ENCODE measurements at places on chromosomes 12 and 14. TPM values are rescaled to one million over a fixed set of nuclear protein-coding genes. Genes with fewer than 3 reads are reported as not detected.

DNA sequence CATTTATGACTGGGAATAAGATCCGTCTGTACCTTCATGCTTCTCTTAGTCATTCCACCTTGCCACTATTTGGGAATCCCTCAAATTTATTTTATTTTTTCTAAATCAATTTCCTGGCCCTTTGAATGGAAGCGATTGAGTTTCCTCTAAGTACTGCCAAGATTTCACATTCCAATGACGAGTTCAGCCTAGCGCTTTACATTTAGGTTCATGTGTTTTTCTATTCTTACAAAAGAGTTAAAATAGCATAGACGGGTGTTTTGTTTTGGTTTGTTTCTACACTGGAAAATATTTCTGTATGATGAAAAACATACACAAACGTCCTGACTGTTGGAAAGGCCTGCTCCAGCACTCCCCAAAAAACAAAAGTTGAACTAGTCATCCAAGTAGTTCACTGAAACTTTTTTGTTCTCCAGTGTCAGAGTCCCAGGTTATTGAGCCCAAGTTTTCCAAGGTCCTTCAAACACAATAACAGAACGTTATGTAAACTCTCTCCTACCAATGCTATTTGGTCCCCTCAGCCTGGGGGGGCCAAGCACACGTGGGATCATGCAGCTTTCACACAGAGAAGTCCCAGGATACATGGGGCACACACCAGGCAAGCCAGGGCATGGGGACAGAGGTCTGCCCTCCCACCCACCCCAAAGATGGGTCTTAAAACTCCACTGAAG lies 74.8 kb upstream of the FOXN3 start:
- no peak for DNase-seq

DNA sequence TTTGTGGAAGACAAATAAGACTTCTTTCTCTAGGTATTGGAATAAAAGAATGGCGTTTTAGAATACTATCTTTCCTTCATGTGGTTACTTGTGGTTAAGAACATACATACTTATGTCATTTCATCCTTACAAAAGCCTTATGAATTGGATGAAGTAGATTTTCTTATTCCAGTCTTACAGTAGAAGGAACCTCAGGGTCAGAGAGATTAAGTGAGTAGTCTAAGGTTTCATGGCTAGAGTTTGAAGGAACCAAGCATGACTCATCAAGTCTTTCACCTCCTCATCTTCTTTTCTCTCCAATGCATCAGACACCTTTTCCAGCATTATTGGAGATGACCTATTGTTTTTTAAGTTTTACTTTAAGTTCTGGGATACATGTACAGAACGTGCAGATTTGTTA lies 92.9 kb upstream of the NEDD1 start:
- no peak for DNase-seq

DNA sequence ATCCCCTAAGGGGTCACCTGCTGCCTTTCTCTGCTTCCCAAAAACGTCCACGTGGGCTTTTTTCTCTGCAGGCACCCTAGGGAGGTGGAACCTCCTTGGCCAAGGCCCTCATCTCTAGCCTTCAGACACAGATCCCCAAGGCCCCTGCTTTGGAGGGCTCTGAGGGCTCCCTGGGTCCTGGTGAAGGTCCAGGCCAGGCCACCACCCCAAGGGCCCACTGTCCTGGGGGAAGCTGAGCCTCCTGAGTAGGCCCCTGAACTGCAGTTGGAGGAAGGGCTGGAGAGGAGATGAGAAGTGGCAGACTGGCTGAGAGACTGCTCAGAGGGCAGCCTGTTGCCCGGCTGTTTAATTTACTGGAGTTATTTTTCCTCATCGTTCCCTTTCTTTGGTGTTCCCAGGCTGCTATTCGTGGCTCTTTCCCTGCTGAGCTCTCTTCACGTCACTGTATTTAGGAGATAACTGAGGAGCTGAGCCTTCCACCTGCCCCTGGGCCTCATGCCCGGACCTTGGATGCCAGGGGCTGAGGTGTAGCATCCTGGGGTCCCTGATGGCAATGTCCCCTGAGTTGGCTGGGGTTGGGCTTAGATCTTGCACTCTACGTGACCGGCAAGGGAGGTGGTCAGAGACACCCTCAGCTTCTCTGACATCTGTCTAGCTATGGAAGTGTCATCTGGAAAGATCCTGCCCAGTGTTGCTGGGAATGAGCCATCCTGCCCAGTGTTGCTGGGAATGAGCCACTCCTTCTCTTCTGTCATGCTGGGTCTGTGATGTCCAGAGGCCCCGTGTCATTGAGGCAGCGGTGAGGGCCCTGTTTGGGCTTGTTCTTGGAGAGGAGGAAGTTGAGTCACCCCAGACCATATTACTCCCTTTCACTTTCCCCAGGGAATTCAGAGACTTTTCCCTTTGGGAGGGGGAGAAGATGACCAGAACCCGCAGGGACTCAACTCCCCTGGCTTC lies 139.8 kb downstream of the TSPAN9 start:
- DNase-seq, result no peak

GRCh38 chr12:62215506-62215905 lies 44.7 kb upstream of the USP15 start:
- no peak for DNase-seq

POLR3B gene
- 7.3 TPM for total RNA-seq

DNA sequence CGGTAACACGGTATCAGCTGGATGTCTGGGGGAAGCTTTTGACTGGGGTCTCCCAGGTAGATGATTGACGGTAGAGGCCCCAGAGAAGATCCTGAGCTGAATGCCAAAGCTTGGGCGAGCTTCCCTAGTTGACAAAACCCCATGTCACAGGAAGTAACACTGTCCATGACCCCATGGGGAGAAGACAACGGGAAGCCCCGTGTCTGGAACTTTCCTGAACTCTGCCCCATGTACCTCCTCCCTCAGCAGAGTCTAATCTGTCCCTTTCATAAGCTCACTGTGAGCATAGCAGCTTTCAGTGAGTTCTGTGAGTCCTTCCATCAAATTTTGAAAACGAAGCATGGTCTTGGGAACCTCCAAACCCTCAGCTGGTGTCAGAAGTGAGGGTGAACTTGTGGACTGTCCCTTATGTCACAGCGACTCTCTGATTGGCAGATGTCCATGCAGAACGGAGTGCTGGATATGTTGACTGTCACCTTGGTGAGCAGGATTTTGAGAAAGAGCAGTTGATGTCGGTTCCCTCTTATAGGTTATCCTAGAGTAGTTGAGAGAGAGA lies 29.7 kb upstream of the BEGAIN start:
- no peak for DNase-seq

DNA sequence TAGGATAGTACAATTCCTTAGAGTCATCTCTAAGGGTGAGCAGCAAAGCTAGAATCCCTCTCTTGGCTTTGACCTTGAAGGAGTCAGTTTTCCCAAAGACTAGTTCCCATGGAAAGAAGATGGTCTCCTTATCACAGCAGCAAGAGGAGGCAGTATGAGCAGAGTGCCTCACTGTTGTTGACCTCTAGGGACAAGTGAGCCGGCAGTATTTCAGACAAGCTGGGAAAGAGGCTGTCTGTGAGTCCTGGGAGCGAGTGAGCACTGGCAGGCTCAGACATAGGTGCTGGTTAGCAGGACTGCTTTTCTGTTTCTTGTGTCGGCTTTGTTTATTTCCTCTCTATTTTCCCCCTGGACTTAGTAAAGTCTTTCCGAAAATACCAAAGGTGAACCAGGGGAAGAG lies 60.7 kb downstream of the NTF3 start:
- no peak for DNase-seq

RASAL1 gene
- total RNA-seq, result 4.9 TPM

- no peak for DNase-seq
Observed at GRCh38 chr12:77179515-77179914, 114.1 kb upstream of the E2F7 start.

GRCh38 chr12:4992871-4993270 lies 50.8 kb upstream of the KCNA5 start:
- DNase-seq, result no peak

SALL2 gene
- total RNA-seq, result 0.24 TPM

- DNase-seq, result no peak
Observed at GRCh38 chr14:20614038-20614840, 23.1 kb upstream of the RNASE12 start.

- no peak for DNase-seq
Observed at GRCh38 chr12:106490264-106490663, 92.5 kb upstream of the RFX4 start.

DNA sequence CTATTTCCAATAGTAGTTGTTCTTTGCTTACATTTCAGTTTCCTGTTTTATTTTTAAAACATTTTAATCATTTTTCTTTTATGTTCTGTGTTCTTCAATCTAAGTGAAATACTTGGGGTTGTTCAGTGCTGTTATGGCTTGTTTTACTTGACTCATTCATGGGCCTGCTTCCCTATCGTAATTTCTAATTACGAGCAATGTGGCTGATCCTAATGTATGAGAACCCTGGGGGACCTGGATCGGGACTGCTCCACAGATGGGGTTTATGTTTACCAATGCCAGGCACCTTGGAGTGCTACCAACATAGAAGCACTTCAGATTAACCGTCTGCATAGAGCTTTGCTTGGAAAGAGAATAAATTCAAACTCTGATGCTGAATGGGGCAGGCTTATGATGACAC lies 29.8 kb downstream of the TECPR2 start:
- DNase-seq, result no peak

DNA sequence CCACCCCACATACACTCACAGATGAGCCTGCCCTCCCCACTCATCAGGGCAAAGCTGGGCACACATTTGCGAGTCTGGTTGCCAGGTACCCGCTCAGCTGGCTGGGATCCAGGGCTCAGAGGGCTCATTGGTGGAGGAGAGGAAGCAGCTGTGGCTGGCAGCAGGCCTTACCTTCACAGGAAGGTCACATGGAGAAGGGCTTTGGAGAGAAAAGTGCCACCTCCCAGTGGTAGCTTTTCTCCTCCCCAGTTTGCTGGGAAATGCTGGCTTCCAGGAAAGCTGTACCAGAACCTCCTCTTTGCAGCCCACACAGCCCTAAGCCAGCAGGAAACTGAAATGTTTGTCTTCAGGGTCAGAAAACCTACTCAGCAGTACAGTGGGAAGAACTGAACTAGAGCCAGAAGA lies 55.6 kb downstream of the LGMN start:
- DNase-seq, result no peak

DNA sequence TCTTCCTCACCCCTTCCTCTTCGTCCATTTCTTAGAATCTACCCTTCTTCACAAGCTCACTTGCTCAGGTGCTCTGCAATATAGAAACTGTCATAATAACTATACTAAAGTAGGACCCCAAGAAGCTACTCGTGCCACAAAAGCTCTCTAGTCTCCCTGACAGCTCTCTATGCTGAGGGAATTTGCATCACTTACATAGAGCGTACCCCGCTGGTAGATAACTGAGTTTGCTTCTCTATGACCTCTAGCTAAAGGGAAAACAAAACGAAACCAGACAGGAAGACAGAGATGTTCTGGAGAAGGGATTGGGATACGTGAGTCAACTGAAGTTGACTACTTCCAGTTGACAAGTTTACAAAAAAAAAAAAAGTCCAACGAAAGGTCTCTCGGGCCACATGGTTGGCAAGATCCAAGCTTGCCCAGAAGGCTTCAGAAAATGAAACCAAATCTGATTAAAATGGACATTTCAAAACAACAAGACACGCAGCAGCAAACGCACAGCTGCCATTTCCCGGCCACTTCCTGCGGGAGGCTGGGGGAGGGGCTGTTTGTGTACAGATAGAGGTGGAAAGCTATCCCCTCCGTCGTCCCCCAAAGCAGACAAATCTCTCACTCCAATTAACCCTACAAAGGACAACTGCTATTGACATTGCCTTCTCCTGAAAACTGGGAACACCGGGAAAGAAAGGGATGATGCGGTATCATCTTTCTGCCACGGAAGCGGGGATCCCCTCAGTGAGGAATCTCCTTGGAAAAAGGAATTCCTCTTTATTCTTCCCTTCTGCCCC lies 1.3 kb downstream of the BAZ2A start:
- DNase-seq, result peak; percentile 46

DNA sequence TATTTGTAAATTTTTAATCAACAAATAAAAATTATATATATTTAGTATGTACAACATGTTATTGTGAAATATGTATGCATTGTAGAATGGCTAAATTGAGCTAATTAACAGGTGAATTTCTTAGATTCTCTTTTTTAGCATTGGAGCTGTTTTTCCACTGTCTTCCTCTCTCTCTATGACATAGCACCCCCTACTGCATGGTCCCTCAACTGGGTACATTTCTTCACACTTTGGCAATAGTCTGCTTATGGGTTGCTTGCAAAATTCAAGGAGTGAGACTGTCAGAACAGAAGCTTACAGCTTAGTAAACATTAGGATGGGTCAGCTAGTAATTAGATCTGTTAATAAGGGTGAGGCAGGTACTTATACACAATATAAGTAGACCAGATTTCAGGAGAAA lies 658.5 kb upstream of the MGAT4C start:
- DNase-seq, result no peak

DNA sequence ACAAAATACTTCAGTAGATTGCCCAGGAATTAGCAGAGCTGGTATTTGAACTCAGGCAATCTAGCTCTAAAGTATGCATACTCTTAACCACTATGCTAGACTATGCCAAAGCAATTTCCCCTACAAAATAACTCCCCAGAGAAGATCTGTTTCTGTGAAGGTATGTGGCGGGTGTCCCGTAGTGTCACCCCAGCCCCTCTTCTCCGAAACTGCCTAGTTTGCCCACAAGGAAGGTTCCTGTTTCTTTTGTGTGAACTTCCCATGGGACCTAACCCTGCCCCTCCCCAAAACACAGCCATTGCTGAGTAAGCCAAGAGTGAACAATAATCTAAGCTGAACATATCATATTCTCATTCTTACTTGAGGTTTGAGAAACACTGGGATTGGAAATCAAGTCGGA lies 15.5 kb upstream of the RAP1B start:
- no peak for DNase-seq

DNA sequence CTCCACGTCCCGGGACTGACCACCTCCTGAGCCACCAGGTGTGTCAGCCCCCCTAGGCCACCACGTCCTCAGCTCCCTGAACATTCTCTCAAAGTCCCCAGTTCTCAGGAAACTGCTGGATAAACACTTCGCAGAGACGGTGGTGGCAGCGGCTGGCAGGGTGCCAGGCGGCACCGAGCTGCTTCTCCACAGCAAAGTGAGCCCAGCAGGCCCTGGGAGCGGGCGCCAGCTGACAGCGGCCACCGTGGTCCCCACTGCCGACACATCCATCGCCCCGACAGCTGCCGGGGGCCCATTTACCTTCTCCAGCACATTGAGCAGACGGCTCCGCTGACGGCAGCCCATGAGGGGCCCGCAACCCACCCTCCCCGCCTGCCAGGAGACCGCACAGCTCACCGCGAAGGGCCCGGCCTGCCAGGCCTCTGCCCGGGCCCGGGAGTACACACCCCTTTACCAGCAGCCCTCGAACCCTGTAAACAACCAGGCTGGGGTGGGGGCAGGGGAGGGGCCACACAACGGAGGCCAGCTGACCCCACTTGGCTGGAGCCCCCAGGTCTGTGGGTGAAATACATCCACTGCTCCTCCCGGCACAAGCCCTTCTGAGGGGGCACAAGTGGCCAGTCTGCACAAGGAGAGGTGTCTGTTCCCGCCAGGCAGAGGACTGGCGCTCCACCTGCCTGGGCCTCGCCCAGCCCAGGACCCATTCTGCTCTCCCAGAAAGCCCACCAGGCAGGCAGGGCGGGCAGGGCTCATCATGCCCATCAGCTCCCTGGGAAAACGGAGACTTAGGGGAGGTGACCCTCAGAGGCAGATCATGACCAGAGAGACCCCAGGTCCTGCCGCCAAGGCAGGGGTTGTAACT lies 10.5 kb downstream of the AKT1 start:
- no peak for DNase-seq

All from activated B cell treated with CpG ODN at 0.5 μM for 24 hours (primary cell).